ENCODE measurements at places on chromosomes 6 and 20.

- DNase-seq, result no peak
Measured at GRCh38 chr6:157292202-157292601, 31.1 kb downstream of the TMEM242 start.

DNA sequence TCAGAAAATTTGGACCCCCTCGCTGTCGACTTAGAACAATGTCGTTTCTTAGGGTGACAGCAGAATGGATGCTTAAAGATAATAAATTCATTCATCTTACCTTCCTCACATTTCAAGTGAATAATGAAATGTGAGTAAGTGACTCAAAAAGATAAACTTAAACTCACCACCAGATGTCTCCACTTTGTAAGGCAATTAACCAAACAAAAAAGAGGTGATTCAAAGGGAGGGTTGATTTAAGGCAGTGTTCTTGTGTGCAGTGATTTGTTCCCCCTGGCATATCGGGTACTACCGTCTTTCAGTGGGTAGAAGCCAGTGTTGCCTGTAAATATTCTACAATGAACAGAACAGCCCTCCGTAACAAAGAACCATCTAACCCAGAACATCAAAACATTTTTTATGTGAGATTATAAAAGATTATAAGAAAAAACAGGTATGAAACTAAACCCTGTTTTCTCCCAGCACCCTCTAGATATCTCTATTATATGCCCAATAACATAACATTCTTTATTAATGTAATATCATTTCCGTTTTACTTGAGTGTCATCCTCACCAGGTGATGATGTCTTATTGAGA, 589.7 kb downstream of the CBLN4 start:
- DNase-seq, result no peak

GRCh38 chr20:40635971-40636370, 53.1 kb downstream of the MAFB start:
- no peak for DNase-seq

DNA sequence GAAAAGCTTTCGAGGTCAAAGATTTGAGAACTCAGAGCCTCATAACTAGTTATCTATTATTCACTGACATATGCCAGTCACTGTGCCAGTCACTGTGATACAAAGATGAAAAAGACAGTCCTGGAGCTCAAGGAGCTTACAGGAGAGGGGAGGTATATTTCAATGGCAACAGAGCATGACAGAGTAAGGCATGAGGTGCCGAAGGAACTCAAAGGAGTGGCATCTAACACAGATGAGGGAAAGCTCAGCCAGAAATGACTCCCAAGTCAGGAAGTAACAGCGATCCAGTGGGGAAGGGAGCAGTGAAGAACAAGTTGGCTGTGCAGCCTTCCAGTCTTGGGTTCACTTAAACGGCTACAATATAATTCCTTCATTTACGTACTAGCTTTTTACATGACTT, 46.6 kb downstream of the DTNBP1 start:
- no peak for DNase-seq

DNA sequence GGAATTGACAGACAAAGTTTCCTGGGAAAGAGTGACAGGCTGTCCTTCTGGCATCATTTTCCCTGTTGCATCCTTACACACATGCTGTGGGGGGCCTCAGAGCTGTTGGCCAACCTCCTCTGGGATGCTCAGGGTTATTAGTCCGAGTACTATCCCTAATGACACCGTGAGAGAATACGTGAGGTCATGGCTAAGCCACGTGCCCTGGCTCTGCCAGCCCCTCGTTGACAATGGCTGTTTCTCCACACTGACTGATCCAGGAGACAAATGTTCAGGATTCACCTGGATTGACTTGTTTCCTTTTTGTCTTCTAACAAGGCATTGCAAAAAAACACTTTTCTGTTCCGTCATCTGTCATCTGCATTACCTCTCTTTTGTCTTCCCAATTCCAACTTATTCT, 604.6 kb downstream of the TFAP2A start:
- DNase-seq, result no peak

DNA sequence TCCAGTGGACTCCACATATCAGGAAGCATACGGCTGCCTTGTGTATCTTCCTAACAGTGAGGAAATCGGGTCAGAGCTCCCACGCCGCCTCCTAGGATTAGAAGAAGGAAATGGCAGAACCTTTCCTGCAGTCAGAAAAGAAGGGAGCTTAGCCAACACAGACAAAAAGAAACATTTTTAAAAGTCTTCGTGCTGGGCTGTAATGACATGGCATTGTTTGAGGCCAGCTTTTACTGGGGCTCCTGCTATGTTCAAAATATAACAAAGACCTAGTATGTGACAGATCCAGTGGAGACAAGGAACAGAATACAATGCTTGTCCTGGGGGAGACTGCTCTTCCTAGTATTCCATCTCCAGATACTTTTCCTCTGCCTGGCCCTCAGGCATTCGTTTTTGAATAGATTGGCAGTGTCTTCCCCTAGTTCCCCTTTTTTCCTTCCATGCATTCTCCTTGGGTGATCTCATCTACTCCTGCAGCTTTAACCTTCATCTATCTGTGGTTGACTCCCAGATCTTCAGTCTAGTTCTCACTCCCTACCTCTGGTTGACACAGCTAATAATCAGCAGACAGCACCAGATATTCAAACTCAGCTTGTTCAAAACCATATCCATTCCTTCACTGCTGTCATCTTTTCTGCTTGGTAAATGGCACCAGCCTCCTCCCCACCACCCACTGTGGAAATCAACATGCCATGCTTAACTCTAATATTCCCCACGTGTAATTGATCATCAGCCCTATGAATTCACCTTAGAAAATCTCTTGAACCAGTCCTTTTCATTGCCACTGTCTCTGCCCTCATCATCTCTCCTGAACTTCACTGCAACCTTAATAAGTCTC, 94.5 kb upstream of the VSTM2L start:
- DNase-seq, result no peak

DNA sequence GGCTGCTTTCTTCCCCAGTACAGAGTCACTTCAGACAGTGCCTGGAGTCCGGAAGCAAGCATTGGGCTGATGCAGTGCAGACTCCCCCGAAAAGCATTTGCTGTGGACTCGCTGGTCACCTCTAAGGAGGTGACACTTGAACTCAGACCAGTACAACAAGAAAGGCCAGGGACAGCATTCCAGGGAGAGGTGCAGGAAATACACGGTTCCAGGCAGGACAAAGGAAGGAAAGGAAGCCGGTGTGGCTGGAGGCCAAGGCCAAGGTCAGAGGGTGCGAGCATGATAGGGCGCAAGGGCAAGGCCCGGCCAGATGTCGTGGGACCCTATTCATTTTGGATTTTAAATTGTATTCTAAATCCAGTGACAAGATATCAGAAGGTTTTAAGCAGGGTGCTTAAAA, 160.9 kb downstream of the ZMYND8 start:
- DNase-seq, result no peak

GRCh38 chr6:46539866-46540265, 48.6 kb upstream of the RCAN2 start:
- no peak for DNase-seq

GRCh38 chr6:129599467-129599866, 110.5 kb downstream of the ARHGAP18 start:
- no peak for DNase-seq

DNA sequence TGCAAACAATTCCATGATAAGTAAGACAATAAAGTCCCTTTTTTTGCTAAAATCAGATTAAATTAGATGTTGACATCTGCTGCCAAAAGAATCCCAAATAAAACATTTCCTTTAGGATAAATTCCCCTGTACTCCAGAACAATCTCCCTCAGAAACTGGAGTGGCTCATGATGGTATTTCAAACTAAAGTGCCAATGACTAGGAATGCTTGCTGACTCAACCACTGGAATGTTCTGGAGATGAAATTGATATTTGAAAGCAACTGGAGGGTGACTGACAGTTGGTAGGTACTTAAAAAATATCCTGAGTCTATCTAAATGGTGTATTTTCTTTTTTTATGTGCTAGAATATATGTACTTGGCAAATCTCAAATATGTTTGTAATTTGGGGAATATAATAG, 350.1 kb upstream of the TSHZ2 start:
- no peak for DNase-seq

GRCh38 chr20:35604449-35604747, 11.2 kb upstream of the SPAG4 start:
- no peak for DNase-seq

GRCh38 chr6:7636151-7636550, 46.2 kb downstream of the SNRNP48 start:
- no peak for DNase-seq

GRCh38 chr20:49835031-49835430, 22.4 kb downstream of the SLC9A8 start:
- DNase-seq, result no peak

GRCh38 chr6:136952714-136953260, 30.7 kb downstream of the SLC35D3 start:
- no peak for DNase-seq
